Stimulated activated CD4-positive, alpha-beta T cell treated with anti-CD3 and anti-CD28 coated beads, Interleukin-1b, Interleukin-23, amount 100 ng/mL, for 24 hours (primary cell): ENCODE measurements at places on chromosomes 12 and 14.

DNA sequence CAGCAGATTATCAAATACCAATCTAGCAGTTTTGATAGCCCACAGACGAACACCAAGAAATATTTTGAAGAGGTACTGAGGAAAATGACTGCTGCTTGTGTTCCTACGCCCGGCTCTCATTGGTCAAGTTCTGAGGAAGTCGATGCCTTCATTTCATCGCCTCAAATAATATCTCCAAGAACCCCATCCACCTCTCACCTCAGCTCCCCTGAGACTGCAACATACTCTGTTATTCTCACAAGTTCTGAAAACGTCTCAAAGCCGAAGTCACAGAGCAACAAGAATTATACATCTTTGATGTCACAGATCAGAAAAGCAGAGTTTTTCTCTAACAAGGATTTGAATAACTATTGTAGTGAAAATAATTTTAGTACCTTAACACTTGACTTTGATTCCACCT, 55.5 kb upstream of the BCAT1 start:
- no peak for DNase-seq

DNA sequence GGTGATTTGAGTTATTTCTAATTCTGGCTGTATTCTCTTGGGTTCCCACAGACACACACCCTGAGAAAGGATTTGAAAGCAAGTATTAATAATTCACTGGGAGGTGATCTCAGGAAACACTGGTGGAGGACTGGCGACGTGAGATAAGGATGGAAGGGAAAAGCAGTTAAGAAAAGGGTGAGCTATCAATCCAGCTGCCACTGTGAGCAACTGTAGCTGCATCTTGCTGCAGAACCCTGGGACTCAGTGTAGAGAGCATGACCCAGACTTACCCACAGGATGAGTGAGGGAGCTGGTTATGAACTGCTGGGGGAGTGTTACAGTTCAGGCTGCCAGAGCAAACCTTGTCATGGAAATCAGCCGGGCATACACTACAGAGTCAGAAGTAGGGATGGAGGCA, 71.9 kb downstream of the RESF1 start:
- no peak for DNase-seq

GRCh38 chr12:59574406-59574805, 21.4 kb upstream of the SLC16A7 start:
- DNase-seq: no peak

DNA sequence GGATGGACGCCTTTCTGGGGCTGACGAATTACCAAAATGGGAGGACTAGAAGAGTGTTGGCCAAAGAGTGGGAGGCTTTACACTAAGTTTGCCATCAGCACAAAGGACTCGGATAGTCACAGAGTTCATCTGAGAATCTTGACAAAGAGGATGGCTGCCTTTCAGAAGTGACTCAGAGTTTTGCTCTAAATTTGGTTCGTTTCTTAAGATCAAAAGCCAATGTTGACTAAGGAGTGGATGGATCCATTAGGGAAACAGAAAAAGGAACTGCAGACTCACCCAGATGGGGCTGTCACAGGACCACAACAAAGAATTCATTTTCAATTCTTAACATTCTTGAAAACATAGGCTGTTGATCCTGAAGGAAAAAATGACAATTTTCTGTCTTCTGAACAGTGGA, 81.3 kb upstream of the DUSP6 start:
- no peak for DNase-seq

DNA sequence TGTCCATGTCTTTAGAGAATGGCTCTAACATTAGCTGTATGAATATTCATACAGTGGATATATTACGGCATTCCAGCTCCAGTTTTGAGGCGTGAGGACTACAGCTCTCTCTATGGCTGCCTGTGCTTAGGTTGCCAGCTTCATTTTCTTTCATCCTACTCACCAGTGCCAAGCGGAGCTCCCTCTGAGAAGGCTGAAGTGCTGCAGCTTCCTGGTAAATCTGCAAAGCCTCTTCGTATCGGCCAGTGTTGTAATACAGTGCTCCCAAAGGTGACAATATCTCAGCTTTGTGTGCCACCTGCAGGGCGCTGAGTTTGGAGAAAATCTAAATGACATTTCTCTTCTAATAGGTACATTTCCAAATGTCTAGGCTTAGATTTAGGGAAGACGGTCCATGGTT, 19.8 kb upstream of the OVCH1 start:
- no peak for DNase-seq

GRCh38 chr14:91891721-91892220, 24.4 kb upstream of the TC2N start:
- DNase-seq: no peak

DNA sequence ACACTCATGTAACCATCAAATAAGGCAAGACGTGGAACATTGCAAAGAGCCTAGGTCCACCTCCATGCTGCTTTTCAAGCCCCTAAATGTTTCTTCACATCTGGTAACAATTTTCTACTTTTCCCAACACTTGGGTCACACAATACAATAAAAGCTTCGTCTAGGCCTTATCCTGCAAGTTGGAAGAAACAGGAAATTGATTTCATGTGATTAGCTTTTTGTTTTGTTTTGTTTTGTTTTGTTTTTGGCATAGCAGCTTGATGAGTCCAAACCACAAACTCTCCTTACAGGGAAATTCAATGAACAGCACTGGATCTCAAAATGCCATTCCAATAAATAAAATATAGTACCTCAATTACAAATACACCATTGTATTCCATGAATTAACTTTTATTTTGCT, 19.3 kb downstream of the TAS2R50 start:
- no peak for DNase-seq

GRCh38 chr12:72296389-72296788, 24.2 kb downstream of the TRHDE start:
- no peak for DNase-seq

- no peak for DNase-seq
These were observed at the start of gene IFI27 for GRCh38 chr14:94110552-94111181. IFI27 (plus strand) TSS chr14:94110736.

DNA sequence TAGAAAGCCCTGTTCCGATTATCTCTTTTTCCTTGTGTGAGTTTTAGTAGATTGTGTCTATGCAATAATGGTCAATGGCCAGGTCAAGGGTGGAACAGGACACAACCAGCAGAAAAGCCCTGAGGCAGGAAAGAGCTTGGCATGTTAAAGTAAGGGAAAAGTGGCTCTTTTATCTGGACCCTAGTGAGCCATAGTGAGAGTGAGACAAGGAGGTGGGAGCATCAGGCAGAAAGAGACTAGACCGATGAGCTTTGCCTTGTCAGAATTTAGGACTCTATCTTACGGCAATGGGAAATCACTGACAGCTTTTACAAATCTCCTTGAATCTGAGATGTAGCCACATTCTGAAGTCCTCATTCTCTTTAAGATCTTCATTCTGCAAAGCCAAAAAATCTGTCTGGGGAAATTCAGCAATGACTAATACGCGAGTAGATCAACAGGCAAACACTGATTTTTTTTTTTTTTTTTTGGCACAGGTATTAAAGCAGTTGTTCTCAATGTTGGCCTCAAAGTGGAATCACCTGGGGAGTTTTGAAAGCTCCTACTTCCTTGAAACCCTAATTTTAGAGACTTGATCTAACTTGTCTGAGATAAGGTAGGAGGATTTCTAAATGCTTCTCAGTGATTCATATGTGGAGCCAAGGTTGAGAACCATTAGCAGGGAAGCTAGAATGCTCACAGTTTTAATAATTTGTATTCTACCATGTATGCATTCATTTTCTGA, 33.9 kb downstream of the TMEM19 start:
- DNase-seq: no peak

DNA sequence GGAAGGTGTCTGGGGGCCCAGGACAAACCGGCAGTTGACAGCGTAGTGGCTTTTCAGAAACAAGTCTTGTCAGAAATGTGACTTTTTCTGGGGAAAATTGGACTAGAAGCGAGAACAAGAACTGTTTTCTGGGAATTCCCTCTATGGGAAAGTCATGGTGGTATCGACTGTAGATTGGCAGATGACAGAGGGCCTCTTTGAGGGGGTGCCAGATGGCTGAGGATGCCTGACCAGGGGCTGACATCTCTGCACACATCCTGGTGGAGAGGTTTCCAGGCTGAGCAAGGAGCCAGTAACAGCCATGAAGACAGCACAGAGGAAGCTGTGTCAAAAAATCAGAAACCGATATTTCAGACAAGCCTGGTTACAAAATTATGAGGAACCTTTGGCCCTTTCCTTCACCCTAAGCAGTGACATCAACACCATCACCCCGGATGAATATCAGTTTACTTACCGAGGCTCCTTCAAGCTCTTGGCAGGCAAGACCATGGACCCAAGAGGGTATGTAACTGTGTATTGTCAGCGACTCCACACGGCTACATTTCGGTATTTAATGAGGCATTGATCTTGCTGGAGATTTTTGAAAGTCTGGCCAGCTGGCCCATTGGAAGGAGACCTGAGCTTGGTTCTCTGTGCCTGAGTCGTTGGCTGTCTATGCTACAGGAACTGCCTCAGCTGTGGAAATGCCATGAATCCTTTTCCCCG, 1525.3 kb upstream of the TMEM132C start:
- no peak for DNase-seq

DNA sequence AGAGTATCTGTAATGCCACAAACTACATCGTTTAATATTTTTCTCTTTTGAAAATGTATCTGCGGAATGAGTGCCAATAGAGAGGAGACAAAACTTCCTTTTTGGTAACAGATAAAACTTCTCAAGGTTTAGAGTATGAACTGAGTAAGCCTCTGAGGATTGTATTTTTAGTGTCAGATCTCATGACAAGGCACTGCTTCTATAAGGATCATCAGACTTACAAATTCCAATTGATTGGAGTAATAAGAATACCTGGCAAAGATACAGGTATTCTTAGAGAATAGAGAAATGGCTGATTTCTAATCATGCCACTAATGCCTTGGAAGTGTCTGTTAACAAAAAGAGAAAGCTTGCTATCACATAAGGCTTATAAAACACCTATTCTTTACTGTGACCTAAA, 45.3 kb downstream of the SLC35F4 start:
- no peak for DNase-seq
